Hypothalamus (tissue), 51 donors: ENCODE measurements at places on chromosomes 12 and 14.

- DNase-seq, result peak; percentile 26
These were observed 214.5 kb downstream of the PAH start for GRCh38 chr12:102702447-102703114.

- no peak for DNase-seq
These were observed 25.6 kb upstream of the UBC start for GRCh38 chr12:124940143-124940392.

DNA sequence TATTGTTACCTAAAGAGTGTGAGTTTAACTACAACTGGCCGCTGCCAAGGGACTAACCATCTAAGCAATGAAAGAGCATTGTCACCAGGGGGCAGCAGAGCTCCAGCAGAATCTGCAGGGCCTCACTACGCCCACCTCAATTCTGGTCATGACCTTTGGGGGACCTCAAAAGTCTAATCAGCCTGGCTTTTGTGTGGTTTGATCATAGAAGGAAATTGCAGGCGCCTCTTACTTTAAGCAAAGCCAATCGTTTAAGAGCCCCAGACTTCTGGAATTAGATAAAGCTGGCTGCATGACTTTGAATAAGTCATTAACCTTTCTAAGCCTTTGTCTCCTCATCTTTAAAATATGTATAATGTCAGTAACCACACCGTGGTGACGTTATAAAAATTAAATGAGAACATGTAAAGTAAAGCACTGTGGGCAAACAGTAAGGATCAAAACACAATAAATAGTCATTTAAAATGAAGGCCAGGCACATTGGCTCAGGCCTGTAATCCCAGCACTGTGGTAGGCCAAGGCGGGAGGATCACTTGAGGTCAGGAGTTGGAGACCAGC lies 58.6 kb downstream of the TBX3 start:
- DNase-seq, result no peak

DNA sequence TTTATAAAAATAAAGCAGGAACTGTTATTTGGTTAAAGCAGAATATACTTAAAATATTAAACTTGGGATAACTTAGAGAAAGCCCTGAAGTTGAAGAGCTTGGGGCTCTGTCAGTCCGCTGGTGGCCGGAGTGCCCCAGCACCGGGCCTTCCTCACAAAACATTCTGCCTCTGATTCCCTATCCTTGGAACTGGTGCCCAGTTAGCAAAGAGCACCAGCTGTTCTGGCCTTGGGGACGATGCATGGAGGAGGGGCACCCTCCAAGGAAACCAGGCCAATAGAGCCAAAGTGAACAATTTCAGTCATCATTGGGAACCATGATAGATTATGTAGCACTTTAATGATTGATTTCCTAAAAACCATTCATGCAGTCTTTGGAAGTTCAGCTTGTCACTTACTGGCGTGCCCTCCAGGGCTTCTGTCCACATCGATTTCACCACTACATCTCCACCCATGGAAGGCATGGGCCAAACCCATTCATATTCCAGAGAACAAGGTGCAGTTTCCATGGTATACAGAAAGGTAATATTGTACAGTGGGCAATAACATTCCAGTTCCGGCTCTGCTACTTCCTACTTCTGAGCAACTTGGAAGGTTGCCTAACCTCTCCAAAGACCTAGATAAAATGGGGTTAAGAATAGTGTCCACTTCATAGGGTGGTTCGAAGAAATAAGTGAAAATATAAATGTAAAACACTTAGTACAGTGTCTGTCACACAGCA lies 145.9 kb downstream of the ETV6 start:
- no peak for DNase-seq

- no peak for DNase-seq
These were observed 1.8 kb downstream of the OR4K17 start for GRCh38 chr14:20112321-20112720.
